ENCODE measurements at places on chromosomes 11 and 22. TPM values are rescaled to one million over a fixed set of nuclear protein-coding genes. Genes with fewer than 3 reads are reported as not detected.

DNA sequence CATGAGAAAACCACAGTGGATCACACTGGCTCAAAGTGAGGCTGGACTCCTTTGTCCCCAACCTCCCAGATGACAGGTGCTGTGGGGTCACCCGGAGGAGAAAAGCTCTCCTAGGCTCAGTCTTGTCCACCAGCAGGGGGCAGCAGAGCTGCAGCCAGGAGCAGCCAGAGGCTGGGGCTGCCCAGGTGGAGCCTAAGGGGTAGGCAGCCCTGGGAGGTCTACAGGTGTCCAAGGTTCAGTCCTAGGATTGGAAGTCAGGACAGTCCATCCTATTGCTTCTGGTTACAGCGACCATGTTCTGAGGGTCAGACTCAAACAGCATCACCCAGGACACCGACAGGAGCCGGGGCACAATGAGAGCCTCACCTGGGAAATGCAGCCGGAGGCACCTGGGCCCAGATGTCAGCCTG lies 77.6 kb upstream of the IGLL5 start:
- DNase-seq, result peak; percentile 72

The TMEM45B gene
- not detected for polyA plus RNA-seq

GRCh38 chr22:37784829-37785495 lies 22.8 kb upstream of the GCAT start:
- DNase-seq, result no peak

The SMC1B gene
- not detected for polyA plus RNA-seq

DNA sequence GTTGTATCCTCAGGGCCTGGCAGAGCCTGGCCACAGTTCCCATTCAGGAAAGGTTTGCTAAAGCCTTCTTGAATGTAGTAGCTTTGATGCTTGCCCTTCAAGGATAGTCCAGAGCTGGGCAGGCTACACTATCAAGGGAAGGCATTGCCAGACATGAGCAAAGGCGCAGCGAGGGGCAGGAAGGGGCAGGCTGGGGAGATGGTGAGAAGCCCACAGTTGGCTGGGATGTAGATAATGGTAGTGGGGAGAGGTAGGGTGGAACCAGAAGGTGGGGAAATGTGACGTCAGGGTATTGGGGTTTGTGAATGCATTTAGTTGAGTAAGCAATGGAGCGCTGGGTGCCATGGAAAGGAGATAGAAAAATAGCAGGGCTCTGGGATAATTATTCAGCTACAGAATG lies 28.6 kb downstream of the LRRC32 start:
- DNase-seq, result no peak

DNA sequence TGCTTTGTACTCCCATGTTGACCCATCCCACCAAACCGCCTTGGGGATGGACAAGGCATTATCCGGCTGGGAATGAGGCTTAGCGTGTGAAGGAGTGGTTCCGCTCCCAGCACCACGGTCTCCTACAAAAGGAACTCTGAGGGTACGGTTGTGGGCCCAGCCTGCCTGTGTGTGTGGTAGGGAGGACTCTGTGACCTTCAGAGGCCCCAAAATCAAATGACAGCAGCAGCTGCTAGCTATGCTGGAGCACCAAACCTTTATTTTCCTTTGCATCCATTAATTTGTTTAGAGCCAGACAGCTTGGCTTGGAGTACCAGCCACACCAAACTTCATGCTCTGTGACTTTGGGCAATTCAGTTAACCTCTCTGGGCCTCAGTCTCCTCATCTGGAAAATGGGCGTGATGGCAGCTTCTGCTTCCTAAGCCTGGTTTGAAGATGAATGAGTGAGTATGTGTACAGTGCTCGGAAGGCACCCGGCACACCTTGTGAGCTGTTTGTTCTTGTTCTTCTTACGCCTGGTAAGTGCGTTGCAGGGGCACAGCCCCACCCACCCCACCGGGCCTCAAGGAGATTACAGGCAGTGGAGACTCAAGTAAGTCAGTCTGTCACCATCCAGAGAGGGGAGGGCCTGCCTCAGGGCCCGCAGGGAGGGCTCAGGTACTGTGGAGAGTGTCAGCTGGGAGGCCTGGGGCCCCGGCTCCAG lies 25.3 kb downstream of the MB start:
- no peak for DNase-seq

DNA sequence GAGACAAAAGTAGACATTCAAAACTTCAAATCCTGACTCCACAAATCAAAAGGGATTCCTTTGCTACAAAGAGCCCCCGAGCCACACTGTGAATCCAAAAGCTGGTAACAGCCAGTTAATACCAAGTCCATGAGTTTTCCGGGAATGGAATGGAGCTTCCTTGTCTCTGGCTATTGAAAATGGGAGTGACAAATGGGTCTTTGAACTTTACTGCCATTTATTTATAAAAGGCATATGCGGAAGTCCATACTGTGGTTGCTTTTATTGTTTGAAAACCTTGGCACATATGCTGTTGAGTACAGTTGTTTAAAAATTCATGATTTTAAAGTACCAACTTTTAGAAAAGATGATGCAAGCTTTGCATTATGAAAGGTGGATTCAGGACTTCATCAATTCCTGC lies 206.2 kb upstream of the NARS2 start:
- no peak for DNase-seq

GRCh38 chr11:93728792-93729128 lies 12.5 kb downstream of the TAF1D start:
- DNase-seq, result no peak

- no peak for DNase-seq
These were observed 720 bp upstream of the MED17 start for GRCh38 chr11:93783362-93783761.

DNA sequence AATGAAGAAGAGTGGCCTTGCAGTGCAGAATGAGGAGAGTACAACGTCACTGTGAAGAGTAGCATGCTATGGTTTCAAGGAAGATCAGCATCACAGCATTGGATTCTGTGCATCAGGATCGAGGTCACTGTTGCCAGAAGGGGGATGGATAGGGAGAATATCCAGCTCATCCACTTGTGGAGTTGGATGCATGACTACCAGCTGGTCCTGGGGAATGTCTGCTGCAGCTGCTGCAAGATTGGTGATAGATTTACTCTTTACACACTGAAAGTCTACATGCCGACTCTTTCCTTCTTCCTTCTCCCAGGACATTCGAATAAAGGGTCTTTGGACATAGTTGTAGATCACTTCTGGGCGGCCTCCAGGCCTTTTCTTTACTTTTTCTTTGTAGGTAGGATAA lies 74.3 kb downstream of the BTBD10 start:
- DNase-seq, result no peak

DNA sequence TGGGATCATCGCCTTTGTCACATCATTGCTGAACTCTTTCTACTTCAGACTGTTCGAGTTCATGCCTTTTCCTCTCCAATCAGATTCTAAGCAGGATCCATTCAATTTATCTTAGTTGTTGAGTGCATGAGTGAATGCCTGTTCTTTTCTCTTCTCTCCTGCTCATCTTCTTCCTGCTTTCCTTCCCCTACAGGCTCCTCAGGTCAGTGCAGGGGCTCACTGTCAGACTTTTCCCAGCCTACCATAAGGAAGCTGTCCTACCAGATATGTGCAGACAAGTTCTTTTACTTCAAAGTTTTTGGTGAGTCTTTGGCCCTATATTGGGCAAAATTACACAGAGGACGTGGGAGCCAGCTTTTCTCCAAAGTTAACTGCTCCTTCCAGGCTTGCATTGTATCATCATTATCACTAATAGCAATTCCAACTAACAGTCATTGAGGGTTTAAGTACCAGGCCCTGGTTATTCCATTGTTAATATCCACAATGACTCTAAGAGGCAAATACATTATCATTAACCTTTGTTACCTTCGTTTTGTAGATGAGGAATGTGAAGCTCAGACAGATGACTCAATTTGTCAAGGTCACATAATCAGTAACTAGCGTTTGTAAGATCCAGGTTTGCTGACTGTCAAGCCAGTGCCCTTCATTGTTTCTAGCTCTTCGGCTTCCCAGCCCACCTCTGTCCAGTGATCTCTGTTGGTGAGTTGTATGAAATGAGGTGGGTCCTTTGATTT lies 30.4 kb downstream of the OR6Q1 start:
- no peak for DNase-seq

GRCh38 chr22:17853073-17853472 lies 78.8 kb upstream of the BID start:
- DNase-seq, result peak; percentile 73

Data from right cardiac atrium (tissue), 5 donors.